Right kidney (tissue), 9 donors: ENCODE measurements at places on chromosomes 4 and X.

DNA sequence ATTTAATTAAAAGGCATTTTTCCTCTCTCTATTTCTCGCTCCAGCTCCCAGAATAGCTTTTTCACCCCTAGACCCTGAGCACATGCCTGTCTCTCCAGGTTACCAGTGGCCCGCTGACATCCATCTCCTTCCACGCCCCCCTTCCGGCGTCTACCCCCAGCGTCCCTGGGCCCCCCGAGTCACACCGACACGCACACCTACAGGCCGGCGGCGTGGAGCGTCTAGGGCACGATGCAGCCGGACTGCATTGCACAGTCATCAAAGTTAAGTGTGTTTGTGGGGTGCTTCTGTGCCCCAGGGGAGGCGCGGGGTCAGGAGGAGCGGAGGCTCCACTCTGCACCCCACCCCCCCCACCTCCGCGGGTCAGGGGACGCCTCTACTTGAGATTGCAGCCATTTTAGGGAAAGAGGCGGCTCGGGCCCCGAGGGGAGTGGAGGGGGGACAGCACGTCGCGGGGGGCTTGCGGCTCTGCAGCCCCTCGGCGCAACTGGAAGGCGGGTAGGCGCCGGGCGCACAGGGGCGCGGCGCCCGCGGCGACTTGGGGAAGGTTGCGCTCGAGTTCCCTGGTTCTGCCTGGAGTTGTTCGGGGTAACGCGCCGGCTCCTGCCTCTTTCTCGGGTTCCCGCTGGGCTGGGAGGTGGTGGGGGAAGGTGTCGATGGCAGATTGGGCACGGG, 112.7 kb downstream of the DHX15 start:
- DNase-seq, result peak; percentile 63

- no peak for DNase-seq
These were observed 4.8 kb upstream of the MAP7D3 start for GRCh38 chrX:136256026-136256425.

DNA sequence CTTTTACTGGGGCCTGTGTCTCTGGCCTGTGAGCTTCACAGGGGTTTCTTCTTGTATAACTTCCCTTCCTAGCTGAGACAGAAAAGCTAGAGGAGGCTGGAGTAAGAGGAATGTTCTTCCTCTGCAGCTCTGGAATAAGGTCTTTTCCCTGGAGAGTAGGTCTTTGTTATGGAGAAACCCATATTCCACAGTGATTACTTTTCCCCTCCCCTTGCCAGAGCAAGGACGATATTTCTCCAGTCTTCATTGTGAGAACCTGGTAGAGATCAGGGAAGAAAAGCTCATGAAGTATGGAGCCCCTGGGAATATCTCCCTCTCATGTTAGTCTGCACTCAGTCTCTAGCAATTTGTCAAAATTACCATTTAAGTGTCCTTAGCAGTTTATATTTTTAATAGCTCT, 18.7 kb upstream of the GLRB start:
- no peak for DNase-seq

GRCh38 chrX:71181558-71181909, 36.9 kb downstream of the NLGN3 start:
- DNase-seq, result peak; percentile 60

DNA sequence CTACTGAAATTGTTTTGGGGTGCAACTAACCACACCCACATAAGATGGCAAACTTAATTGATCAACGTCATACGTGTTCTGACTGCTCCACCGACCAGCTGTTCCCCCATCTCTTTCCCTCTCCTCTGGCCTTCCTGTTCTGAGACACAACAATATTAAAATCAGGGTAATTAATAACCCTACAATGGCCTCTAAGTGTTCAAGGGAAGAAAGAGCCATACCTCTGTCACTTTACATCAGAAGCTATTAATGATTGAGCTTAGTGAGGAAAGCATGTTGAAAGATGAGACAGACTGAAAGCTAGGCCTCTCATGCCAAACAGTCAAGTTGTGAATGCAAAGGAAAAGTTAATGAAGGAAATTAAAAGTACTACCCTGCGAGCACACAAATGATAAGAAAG, 173.9 kb upstream of the FTHL17 start:
- no peak for DNase-seq

DNA sequence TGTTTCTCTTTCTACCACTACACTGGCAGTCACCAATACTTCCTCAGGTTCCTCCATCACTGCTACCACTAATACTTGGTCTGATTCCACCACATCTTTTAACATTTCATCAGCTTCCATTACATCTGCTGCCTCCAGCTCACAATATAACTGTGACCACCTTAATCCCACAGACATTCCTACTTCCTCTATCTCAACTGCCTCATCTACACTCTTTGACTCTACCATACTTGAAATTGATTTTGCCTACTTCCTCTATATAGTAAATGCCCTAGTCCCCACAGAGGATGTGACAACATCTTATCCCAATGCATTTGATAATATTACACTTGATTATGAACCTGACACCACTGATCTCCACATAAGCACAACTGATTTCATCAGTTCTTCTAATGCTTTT, 29.0 kb downstream of the OPRPN start:
- no peak for DNase-seq
